NCI-H460 (cell line): ENCODE measurements at places on chromosomes 4 and X.

- no peak for DNase-seq
Observed at GRCh38 chr4:22502895-22503814, 12.7 kb downstream of the ADGRA3 start.

- DNase-seq = no peak
Observed at GRCh38 chr4:673349-674091, 556 bp downstream of the ATP5ME start.

- DNase-seq = peak; percentile 59
Observed at GRCh38 chrX:119477812-119478232, 9.6 kb downstream of the SLC25A5 start.

- DNase-seq = no peak
Observed at GRCh38 chr4:130545171-130545570, 1449.2 kb downstream of the C4orf33 start.

DNA sequence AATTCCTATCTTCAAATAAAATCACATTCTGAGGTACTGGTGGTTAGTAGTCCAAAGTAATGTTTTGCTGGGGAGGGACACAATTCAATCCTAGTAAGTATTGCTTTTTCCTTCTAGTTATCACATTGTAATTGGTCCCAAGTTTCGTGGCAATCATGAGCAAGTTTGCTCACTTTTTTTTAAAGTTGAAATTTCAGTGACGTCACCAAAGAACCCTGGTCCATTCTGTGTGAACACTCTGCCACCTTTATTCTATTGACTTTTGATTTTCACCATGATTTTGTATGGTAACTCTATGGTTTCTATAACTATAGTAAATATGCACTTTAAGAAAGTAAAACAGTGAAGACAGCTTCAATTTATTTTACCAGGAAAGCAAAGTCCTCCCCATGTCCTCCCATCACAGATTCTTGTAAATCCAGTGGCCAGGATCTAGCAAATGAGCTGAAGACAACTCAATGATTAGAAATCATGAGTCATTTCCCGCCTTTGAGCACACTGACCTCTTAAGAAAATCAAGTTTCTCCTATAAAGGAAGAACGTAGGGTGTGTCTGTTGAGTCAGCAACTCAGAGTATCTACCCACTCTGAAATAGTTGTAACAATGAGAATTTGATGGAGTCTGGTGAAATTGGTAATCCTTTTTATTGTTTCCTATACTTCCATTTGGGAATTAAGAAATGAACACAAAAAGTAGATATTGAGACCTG, 1306.6 kb upstream of the PABPC4L start:
- DNase-seq = peak; percentile 74

DNA sequence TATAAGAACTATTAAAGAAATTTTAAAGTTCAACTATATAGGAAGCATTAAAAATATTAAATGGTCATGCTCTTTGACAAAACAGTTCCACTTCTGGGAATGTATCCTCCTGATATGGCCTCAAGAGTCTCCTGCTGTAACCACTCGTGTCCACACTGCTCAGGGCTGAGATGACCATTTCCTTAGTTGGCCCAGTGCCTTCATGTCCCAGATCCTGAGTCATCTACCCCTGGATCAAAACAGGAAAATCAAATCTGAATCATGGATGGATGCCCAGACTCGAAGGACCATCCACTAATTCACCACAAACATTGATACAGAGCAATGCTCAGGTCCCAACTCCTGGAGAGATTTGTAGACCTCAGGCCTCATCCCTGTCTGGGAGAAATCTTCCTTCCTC, 44.7 kb downstream of the GPRASP3 start:
- DNase-seq = no peak

DNA sequence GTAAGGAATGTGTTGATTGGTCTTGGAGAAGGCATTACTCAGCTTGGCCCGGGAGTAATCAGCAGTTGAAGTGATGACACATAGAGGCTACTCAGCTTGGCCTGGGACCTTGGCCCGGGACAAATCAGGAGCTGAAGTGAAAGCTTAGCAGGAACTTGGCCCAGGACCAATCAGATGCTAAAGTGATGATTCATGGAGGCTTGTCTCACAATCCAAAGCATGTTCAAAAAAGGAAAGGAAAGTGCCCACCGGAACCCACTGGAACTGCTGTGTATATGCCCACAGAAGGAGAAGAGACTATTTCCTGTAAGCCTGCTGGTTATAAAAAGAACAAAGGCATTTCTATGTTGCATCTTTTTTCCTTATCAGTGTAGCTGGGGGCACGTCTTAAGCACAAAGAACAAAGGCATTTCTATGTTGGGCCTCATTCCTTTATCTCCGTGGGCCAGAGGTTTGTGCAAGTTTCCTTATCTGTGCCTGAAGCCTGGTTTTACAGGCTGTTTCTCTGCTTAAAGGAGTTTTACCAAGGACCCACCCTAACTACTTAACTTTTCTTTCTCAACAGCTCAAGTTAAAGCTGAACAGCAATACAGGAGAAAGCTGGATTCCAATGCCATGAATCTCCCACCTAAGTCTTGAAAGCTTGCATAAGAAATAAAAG, 1176.7 kb downstream of the NLGN4X start:
- peak; percentile 1 for DNase-seq

DNA sequence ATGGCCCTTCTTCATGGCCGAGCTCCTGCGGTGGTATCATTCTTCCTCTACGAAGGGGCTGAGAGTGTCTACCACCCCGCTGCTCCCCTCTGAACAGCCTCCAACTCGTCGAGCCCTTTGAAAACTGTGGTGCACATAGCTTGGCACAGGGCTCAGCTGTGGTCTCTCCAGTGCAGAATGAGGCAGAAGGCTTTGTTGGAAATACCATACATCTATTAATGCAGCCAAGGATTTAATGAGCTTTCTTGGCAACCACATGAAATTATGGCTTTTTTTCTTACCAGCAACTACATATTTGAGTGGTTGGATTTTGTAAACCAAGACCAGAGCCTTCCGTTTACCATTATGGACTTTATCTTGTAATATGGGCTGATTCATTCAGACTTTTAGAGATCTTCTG, 61.7 kb upstream of the CBR4 start:
- no peak for DNase-seq

DNA sequence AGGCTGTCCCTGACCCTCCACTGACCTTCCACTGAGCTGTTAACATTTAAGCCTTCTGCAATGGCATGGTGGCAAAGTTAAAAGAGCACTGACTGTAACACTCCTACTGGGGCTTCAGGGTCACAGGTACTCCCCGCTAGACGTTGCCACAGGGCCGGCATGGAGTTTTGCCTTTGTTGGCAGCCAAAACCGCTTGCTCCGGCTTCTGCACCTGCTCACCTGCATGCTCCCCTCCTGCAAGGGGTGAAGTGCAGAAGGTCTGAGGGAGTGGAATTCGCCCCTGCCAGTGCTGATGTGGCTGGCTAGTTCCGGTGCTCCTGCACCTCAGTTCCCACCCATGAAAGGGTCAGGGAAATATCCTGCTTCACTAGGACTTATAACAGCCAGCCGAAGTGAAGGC, 571.4 kb downstream of the RAPGEF2 start:
- no peak for DNase-seq

- no peak for DNase-seq
Observed at GRCh38 chr4:183181081-183181480, 82.0 kb downstream of the WWC2 start.

GRCh38 chr4:25827897-25828296, 34.9 kb downstream of the SEL1L3 start:
- DNase-seq = no peak

DNA sequence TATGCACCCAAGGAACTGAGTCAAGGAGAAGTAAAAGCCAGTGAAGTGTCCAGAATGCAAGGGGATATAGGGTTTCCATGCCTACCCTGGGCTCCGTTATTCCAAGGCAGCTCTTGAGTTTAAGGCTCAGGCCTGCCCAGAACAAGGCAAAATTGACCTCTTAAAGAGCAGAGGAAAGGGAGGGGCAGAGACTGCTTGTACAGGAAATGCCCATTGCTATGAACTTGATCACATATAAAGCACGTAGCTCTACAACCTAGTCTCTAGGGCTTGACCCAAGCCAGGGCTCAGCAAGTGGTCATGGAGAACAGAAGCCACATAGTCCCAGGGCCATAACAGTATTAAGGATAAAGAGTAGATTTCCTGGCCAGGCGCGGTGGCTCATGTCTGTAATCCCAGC, 58.2 kb upstream of the MSN start:
- no peak for DNase-seq

GRCh38 chr4:38856524-38857337, at the start of gene TLR6:
Gene TLR6, minus strand, starts transcription at chr4:38856817. Its CDS starts 27,344 bp downstream, at chr4:38829473.
- peak; percentile 84 for DNase-seq

GRCh38 chrX:7139202-7140081, 8.1 kb upstream of the STS start:
- DNase-seq = no peak

- DNase-seq = no peak
Observed at GRCh38 chrX:7503251-7503650, 339.7 kb upstream of the VCX start.

DNA sequence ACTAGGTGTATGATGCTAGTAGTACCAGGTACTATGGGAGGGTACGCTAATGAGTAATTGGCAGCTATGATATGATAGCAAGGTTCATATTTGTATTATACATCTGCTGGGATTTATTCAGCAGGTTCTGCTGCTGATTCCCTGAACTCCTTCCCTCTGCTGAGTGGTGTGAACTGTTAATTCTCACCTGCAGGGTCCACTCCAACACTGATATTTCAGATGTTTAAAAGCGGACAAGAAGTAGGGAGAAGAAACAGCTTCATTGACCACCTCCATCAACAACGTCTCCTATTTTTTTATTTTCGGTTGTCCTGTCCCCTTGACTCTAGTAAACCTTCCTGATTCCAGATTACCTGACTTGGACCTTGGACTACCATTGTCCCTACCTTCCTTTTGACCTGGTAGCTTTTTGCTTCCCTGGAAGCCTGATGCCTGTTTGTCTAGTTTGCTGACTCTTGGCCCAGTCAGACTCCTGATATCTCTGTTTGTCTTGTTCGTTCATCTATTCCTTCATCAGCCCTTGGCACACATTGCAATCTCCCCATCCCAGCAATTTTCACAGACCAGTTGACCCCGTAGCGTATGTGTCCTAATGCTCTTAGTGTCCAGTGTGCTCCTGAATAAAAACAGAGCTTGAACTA, 34.0 kb upstream of the RNF128 start:
- no peak for DNase-seq

- no peak for DNase-seq
Observed at GRCh38 chr4:88040707-88041106, 33.3 kb downstream of the PKD2 start.

- DNase-seq = no peak
Observed at GRCh38 chr4:136329042-136329662, 1203.1 kb downstream of the PCDH18 start.

GRCh38 chrX:8864161-8864560, 63.0 kb upstream of the FAM9A start:
- no peak for DNase-seq

- no peak for DNase-seq
Observed at GRCh38 chrX:155434906-155435743, 23.3 kb downstream of the F8A3 start.

GRCh38 chrX:68842351-68842750, 13.5 kb downstream of the EFNB1 start:
- no peak for DNase-seq

DNA sequence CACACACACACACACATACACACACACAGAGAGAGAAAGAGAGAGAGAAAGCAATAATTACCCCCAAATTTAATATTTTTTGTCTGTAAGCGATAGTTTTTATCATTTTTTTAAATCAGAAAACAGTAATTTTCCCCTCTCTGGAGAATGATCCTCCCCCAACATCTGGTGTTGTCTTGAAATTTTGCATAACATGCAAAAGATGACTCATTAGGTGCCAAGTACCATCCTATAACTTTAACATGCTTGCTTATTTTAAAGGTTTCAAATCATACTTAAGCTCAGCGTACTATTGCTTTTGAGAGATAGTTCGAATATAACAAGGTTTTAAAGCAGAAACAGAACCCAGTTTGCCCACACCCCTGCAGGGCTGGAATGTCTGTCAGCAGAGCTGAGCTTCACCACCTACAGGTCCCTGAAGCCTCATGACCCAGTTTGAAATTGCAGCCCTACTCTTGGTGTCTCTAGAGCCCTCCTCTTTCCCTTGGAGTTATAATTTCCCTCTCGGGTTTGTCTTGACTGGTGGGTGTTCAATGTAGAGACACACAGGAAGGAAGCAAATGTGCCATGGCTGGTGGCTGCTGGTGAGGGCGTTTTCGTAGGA, 175.0 kb upstream of the HS3ST1 start:
- DNase-seq = no peak

GRCh38 chrX:19121898-19122640, at the start of gene ADGRG2:
Gene ADGRG2, minus strand, starts transcription at chrX:19122468. Its CDS starts 53,634 bp downstream, at chrX:19068834.
- DNase-seq = peak; percentile 50

- DNase-seq = no peak
Observed at GRCh38 chrX:21383546-21383945, 9.3 kb downstream of the CNKSR2 start.

GRCh38 chr4:103904123-103904522, 184.3 kb upstream of the TACR3 start:
- DNase-seq = no peak

- DNase-seq = no peak
Observed at GRCh38 chrX:40402831-40403533, 177.8 kb upstream of the ATP6AP2 start.

GRCh38 chrX:39592776-39593175, 505.0 kb downstream of the BCOR start:
- DNase-seq = no peak

DNA sequence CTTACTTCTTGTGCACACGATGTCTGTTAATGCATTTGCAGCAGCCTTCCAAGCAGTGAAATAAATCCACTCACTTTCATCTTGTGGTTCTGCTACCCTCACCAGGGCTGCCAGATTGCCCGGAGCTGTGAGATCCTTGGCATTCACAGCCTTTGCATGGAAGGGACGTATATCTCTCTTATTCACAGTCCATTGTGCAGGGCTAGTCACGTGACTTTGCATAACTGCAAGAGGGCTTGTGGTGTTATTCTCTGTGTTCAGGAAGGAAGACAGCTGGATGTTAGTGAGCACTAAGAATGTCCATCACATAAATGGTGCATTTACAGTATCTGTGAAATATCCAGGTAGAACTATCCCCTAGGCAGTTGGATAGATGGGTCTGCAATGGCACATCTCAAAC, 96.5 kb upstream of the BEND4 start:
- DNase-seq = no peak

DNA sequence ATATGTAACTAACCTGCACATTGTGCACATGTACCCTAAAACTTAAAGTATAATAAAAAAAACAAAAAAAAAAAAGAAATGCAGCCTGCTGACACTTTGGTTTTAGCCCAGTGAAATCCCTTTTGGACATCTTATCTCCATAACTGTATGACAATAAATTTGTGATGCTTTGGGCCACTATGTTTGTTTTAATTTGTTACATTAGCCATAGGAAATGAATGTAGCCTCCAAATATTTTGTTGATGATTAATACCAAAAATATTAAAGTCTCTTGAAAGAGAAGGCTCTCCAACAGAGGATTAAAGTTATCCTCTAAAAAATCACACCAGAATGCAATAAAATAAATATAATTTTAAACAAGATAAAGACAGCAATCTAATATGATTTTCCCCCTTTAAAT, 852.7 kb upstream of the SLIT2 start:
- no peak for DNase-seq

DNA sequence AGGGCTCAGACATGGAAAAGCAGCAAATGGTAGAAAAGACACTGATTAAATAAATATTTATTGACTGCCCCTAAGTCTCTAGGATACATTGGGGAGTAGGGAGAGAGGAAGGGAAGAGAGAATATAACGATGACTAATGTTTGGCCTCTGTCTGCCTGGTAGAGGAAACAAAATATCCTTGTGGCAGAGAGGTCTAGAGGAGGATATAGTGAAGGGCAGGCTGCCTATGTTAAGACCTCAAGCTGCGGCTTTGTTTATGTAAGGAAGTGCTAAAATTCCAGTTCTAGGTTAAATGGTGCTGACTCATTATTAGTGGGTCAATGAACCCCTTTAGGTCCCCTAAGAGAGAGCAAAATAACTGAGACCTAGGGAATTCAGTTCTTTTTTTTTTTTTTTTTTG, 427.3 kb upstream of the FTHL17 start:
- DNase-seq = no peak
